ENCODE measurements at places on chromosomes 12 and 14. TPM values are rescaled to one million over a fixed set of nuclear protein-coding genes. Genes with fewer than 3 reads are reported as not detected.

DNA sequence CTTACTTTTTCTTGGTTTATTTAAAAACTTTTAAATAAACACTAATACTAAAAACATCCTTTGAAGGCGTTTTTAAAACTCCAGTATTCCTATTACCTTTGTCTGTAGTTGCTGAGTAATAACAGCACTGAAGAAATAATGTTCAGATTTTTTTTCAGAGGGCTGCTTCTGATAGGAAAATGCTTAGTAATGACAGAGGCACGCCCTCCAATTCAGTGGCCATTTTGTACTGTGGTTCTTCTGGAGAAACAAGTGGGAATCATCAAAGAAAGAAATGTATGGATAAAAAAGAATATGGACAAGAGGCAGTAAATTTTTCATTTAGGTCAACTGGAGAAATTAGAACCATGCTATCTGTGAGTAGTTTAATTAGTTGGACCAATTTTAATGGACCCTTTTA is 13.6 kb downstream of the VEZT start:
- no peak for DNase-seq

CMA1 gene
- polyA plus RNA-seq, result not detected

- DNase-seq, result no peak
Measured at GRCh38 chr12:54206791-54207190, 18.0 kb upstream of the SMUG1 start.

CLEC6A gene
- polyA plus RNA-seq, result not detected

- no peak for DNase-seq
Measured at GRCh38 chr12:64968989-64969819, 144.8 kb downstream of the TBC1D30 start.
